Type B pancreatic cell (in vitro differentiated cells): ENCODE measurements at places on chromosomes 3 and 15. TPM values are rescaled to one million over a fixed set of nuclear protein-coding genes. Genes with fewer than 3 reads are reported as not detected.

- no peak for DNase-seq
These were observed 40.1 kb downstream of the OXNAD1 start for GRCh38 chr3:16305111-16305541.

- no peak for DNase-seq
These were observed 342.4 kb upstream of the KCNMB2 start for GRCh38 chr3:178193846-178194245.

DNA sequence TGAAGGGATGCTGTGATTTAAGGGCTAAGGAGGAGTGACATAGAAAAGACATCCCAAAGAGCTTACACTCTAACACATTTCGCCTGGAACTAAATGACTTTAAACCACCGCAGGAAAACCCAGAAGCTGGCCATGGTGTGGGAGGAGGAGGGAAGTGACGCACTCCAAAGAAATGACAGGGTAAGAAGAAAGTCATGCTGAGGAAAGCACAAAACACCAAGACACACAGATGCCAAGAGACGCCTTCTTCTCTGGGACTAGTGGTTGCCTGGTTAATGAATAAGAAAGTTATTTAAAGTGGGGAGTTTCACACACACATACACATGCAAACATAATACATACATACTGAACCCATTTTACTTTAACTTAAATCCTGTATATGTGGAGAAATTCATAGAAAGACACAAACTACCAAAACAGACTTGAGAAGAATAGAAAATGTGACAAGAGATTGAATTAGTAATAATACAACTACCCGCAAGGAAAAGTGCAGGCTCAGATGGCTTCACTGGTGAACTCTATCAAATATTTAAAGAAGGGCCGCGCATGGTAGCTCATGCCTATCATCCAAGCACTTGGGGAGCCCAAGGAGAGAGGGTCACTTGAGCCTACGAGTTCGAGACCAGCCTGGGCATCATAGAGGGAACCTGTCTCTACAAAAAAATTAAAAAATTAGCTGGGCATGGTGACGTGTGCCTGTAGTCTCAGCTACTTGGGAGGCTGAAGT lies 125.5 kb downstream of the NSMCE3 start:
- DNase-seq: no peak

GRCh38 chr3:73637042-73637441 lies 12.3 kb upstream of the PDZRN3 start:
- no peak for DNase-seq

DNA sequence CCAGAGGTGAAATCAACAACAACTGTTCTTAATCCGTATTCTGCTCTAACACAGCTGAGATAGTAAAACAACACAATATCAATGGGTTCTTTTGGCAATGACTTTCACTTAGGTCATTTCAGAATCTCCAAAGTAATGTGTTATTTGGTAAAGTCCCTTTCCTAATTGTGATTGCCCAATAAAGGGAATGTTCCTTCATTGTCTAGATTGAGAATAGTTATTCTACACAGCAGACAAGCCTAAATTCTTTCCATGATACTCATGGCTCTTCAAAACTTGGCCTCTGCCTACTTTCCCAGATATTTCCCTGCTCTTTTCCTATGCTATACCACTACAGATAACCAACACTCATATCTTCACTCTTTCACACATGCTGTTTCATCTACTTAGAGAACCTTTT lies 219.8 kb downstream of the FMN1 start:
- DNase-seq: no peak

- DNase-seq: no peak
These were observed 409 bp downstream of the OXNAD1 start for GRCh38 chr3:16265455-16265786.

DNA sequence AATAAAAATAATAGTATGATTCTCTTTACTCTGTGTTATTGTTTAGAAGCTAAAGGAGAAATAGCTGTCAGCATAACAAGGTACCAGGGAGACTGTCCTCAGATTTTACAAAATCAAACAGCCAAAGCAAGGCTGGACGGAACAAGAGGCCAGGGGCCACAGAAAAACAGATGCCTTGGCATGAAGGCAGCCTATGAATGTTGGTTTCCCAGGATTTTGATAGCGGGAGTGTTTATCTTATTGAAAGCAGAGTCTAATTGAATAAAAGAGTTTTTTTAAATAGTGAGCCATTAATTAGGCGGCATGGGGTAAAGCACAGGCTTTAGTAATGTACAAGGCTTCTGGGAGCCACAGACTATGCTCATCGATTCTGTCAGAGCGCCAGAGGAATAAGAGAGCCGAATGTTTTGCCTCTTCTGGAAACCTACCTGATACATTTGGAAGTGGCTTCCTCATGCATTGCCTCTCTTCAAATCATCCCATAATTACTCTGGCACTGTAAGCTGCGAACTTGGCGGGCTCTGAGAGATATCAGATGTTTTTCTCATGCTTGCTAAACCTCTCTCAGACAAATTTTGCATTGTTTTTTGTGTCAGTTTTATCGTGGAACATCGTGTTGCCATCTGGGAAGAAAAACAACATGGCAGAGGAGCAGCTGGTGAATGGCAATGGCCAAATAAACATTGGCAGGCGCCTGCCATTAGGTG lies 30.4 kb upstream of the TMCO5A start:
- DNase-seq: no peak

DNA sequence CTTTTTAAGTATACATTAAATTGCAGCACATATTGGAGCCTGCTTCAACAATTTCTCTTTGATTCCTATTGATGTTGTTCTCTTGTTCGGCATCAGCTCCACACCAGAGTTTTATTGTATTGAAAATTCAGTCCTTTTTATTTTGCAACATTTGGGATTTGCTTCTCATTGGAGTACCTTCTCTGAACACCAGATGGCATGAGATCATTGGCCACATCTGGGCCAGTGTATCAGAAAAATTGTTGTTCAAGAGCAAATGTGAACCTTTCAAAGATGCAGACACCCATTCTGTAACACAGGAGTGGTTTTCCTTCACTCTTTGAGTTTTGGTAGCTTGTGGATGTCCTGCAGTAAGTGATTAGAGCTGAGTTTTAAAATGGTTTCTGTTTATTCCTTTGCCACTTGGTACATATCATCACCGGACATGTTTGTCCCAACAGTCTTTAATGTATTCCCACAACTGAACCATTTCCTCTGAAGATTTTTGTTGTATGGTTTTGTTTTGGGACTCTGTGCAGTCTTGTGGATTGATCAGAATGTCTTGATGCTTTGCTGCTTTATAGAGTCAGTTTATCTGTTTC lies 96.1 kb downstream of the MCTP2 start:
- DNase-seq: no peak

- no peak for DNase-seq
These were observed 12.1 kb downstream of the EDC3 start for GRCh38 chr15:74683758-74684157.

DNA sequence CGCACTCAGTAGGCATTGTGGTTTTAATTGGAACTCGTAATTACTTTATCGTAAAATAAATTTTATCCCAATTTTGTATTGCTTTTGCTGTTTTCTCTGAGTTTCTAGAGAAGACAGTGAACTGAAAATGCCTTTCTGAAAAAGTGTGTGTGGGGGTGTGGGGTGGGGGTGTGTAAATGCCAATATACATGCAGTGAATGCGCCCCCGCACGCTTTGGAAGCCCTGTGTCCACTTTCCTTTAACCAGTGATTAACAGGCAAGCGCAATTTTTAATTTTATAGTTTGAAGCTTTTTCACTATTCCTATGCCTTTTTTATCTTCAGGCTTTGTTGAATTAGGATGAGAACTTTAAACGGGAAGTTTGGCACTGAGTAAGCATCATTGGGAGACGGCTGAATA lies 47.4 kb upstream of the GMNC start:
- no peak for DNase-seq

- DNase-seq: no peak
These were observed 64.4 kb upstream of the SLCO3A1 start for GRCh38 chr15:91789136-91789535.

GRCh38 chr15:55768670-55769185 lies 25.8 kb upstream of the PRTG start:
- no peak for DNase-seq

DNA sequence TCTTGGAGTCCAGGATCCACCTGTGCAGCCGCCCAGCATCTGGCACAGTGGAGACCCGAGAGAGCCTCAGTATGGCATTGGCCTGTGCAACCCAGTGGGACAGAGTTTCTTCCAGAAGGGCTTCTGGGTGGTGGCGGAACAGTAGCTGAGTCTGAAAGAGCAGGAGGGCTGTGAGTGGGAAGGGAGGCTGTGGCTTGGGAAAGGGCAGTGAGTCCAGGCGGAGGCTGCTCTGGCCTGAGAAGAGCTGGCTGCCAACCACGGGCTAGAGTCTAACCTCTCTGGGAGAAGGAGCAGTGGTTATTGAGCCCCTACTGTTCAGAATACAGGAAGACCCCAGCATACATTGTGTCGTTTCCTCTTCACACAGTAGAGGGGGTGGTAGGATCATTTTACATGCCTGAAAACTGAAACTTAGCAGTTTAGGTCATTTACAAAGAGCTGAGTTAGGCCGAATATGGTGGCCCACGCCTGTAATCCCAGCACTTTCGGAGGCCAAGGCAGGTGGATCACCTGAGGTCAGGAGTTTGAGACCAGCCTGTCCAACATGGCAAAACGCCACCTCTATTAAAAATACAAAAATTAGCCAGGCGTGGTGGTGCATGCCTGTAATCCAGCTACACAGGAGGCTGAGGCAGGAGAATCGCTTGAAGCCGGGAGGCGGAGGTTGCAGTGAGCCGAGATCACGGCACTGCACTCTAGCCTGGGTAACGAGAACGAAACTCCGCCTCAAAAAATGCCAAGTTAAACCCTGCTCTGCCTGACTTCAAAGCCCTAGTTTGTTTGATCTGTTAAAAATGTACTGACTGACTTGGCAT lies 3.2 kb downstream of the AEN start:
- DNase-seq: no peak

DNA sequence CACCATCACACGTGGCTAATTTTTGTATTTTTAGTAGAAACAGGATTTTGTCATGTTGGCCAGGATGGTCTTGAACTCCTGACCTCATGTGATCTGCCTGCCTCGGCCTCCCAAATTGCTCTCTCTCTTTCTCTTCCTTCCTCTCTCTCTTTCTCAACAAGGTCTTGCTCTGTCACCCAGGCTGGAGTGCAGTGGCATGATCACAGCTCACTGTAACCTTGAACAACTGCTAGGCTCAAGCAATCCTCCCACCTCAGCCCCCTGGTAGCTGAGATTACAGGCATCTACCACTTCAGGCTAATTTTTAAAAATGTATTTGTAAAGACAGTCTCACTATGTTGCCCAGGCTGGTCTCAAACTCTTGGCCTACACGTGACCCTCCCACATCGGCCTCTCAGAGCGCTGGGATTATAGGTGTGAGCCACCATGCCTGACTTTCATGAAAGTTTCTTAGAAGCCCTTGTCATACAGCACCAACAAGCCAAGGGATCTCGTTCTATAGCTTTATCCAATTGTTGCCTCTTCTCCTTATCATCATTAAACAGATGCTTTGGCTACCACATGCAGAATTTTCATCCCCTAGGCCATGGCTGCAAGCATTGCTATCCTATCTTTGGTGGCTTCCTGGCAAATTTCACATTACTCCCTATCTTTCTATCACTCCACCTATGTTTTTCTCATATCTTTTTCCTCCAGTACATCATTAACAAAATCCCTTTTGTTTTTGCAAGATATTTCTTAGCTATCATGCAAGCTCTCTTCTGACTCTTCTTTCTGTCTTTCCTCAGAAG lies 5.7 kb downstream of the CCDC32 start:
- DNase-seq: no peak

DNA sequence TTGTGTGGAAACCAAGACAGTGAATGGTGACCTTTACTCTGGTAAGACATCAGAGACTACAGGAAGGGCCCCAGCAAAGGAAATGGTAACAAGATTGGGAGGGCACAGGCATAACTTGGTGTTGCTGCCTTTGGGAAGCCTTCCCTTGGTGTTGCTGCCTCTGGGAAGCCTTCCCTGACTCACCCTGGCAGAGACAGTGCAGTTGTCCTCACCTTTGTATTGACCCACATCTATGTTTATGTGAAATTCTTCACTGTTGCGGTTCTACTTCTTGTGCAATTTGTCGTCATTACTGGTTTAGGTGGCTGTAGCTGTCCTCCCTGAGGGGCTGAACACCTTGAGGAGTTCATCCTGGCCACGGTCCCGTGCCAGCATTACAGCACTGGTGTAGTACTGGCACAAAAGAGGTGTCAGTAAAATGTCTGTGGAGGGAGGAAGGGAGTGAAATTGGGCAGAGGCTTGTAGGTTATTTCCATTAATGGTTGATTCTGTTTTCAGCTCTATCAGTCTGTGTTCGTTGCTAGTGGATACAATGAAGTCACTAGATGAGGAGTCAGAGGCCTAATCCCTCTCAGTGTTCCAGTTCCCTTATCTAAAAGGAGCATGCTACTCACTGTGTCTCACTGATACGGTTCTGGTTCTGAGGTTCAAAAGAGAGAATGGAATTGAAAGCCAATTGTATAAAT lies 21.6 kb downstream of the IFT122 start:
- no peak for DNase-seq

DNA sequence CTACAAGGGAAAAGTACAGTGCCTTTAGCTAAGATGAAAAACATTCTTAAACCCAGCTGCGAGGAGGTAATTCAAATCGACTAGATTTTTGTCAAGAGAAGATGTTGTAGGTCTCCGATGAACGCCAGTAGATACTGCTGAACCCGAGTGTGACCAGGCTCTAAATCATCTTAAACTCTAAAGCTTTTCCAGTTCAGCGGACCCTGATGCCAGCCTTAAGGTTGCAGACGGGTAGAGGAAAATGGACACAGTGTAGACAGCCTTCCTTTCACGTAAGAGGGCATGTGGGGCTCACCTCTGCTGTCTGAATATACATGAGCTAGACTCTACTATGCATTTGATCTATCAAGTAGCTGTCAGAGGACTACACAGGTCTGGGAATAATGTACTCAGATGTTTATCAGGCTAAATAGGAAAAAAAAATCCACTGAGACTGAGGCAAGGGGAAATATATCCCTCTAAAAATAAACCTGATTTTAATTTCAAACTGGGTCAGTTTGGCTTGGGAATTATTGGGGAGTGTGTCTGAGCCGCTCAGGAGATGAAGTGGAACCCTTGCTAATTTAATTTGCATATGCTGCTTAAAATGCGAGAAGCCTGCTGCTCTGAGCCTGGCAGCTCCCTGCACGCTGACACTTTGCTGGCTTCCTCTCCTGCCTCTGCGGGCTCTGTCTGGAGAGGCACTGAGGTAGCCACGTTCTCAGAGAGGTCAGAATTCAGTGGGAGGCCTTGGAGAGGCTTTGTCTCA lies 151.9 kb downstream of the CADPS start:
- no peak for DNase-seq

- no peak for DNase-seq
These were observed 62.3 kb upstream of the IGF1R start for GRCh38 chr15:98586066-98586465.

DNA sequence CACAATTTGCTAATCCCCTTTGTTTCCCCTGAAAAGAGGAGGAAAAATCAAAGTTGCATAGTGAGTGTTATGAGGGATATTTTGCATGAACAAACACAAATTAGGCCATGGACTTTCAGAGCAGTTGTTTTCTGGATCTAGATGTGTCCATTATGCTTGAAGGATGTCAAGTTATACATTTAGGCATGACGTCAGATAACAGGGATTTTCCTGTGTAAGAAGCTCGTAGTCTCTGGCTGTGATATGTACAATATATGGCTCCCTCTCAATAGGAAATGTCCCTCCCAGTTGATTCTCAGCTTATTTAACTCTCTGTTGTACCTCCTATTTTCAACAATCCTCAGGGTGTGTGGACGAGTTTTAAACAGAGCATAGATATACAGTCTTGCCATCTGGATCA lies 171.0 kb downstream of the RBMS3 start:
- DNase-seq: no peak

ACP3 gene
- total RNA-seq: 3.5 and 8.2 TPM in 2 replicates

SPG11 gene
- total RNA-seq: 75.5 and 80.4 TPM in 2 replicates

RETNLB gene
- total RNA-seq: 1.1 TPM in 1 of 2 replicates, not detected in the other

SNRPN gene
- total RNA-seq: 91.8 and 106 TPM in 2 replicates

CCR8 gene
- 1.2 TPM in 1 of 2 replicates, not detected in the other for total RNA-seq

SV2B gene
- 1.7 and 3.1 TPM in 2 replicates for total RNA-seq

COLQ gene
- total RNA-seq: 2.4 and 4.1 TPM in 2 replicates

SCAANT1 gene
- not detected in 2 replicates for total RNA-seq

CHRM5 gene
- total RNA-seq: not detected in 2 replicates
